H4 (cell line): ENCODE measurements at places on chromosomes 7 and 10. TPM values are rescaled to one million over a fixed set of nuclear protein-coding genes. Genes with fewer than 3 reads are reported as not detected.

- no peak for DNase-seq
These were observed 5.0 kb downstream of the HBP1 start for GRCh38 chr7:107173691-107174406.

GRCh38 chr10:102775935-102776669, 32.4 kb downstream of the WBP1L start:
- DNase-seq, result no peak

DNA sequence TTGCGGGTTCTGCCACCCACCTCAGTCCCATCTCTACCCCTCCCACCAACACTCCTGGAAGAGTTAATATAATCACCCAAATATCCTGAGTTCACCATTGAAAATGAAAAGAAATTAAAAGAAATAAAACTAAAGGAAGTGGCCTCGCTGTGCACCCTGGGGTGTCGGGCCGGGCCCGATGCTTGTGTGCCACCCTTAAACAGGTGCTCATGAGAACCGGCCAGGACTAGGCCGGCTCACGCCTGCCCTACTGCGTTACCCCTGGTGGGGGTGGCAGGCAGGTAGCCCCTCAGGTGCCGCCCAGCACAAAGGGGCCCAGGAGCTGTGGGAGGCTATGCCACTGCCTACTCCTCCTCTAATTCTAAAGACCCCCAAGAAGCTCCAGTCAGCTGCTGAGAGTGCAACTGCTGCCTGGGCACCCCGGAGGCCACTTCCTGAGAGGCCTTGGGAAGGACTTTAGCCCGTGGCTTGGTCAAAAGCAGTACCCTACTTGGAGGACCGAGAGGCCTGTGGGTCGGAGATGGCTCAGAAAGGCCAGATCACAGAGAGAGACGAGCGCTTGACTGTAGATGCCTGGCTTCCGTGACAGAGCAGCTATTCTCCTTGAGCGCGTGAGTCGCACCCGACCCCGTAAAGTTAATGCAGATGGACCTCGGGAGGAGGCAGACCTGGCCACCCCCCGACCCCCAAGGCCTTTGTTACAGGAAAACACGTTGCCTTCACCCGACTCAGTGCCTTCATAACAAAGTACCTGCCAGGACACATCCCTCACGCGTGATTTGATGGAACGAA, 51.0 kb upstream of the PPP2R2D start:
- no peak for DNase-seq

- DNase-seq, result no peak
These were observed 365.6 kb downstream of the WDR11 start for GRCh38 chr10:121216721-121217181.

GRCh38 chr10:17181110-17181509, 20.4 kb downstream of the TRDMT1 start:
- no peak for DNase-seq

DNA sequence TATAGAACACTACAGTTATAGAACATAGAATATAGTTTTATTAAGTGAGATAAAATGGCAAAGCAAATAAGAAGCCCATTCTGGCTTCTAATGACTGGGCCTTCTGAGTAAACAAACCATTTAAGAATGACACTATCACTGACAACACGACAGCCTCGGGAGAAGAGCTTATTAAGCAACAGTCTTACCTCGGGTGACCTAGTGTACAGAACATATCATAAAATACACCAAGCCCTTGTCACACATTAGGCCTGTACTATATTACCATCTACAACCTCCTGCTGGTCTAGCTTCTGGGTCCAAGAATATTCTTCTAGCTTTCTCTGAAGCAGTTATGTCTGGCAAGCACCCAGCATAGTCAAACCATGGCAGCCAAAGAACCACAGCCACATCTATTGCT, 32.0 kb downstream of the CCDC186 start:
- DNase-seq, result no peak

- peak; percentile 35 for DNase-seq
These were observed 6.7 kb downstream of the CALN1 start for GRCh38 chr7:72405418-72405817.

The WDR91 gene
- 2.8 and 3.6 TPM in 2 replicates for total RNA-seq

The FGL2 gene
- total RNA-seq, result not detected in 2 replicates

- DNase-seq, result no peak
These were observed 379.0 kb upstream of the FZD8 start for GRCh38 chr10:36021096-36021495.

DNA sequence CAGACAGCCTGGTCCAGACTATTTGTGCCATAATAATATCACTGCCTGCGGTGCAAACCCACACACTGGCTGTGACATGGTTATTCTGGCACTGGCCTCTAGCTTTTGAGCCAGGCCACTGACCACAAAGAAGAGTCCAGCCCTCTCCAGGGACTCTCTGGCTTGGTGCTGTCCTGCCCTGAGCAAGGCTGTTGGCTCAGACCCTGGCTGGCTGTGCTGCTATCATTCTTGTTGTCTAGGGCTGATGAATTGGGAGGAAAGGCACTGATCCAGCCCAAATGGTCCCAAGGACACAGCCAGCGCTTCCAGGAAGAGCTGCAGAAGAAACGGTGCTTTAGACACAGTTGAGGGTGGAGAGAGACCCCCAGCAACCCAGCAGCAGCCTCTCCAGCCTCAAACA, 80.8 kb downstream of the TMEM130 start:
- DNase-seq, result no peak

GRCh38 chr10:97813311-97813710, 36.3 kb upstream of the GOLGA7B start:
- DNase-seq, result no peak

The ABCA13 gene
- total RNA-seq, result 0.17 and 0.29 TPM in 2 replicates

DNA sequence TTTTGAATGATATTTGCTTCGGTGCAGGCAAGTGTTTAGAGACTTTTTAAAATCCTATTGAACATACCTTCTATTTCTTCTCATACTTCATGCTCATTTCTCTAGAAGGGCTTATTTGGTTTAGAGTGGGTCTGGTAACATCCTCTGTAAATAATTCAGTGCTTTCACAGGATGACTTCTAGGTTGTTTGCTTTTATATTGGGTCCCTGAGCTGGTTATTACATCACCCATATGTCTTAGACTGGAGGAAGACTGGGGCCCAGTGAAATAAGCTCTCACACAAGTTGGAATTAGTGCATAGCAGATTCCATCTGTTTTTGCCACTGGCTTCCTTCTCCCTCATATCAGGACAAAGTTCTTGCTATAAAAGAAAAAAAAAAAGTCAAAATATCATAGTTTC, 6.5 kb downstream of the SUPV3L1 start:
- no peak for DNase-seq
